Calu3 (cell line): ENCODE measurements at places on chromosomes 16 and 17. TPM values are rescaled to one million over a fixed set of nuclear protein-coding genes. Genes with fewer than 3 reads are reported as not detected.

CLEC19A gene
- total RNA-seq: 0.15 TPM in 1 of 2 replicates, not detected in the other

ARHGDIG gene
- total RNA-seq: 0.29 TPM in 1 of 2 replicates, not detected in the other

SULT1A1 gene
- 14.0 and 15.0 TPM in 2 replicates for total RNA-seq

KCNAB3 gene
- total RNA-seq: 4.8 and 5.9 TPM in 2 replicates

CNTNAP1 gene
- 1.2 and 1.3 TPM in 2 replicates for total RNA-seq

FOXF1 gene
- not detected in 2 replicates for total RNA-seq

EVPLL gene
- 1.4 and 2.4 TPM in 2 replicates for total RNA-seq

KRT33B gene
- not detected in 2 replicates for total RNA-seq

UTS2R gene
- not detected in 2 replicates for total RNA-seq

LGALS9B gene
- 0.57 and 1.5 TPM in 2 replicates for total RNA-seq

TEKT1 gene
- total RNA-seq: not detected in 2 replicates

SDR42E2 gene
- total RNA-seq: not detected in 2 replicates

KRTAP2-3 gene
- 9.4 and 18.2 TPM in 2 replicates for total RNA-seq

CRYBA1 gene
- not detected in 2 replicates for total RNA-seq

ATP1B2 gene
- not detected in 2 replicates for total RNA-seq
